ENCODE measurements at places on chromosomes 12 and 14.

- DNase-seq = peak; percentile 7
These were observed 98.5 kb upstream of the RASSF8 start for GRCh38 chr12:25859976-25860375.

GRCh38 chr12:11727133-11727664 is 77.7 kb downstream of the ETV6 start:
- no peak for DNase-seq

- no peak for DNase-seq
These were observed 4.6 kb downstream of the BTG1 start for GRCh38 chr12:92140896-92141536.

DNA sequence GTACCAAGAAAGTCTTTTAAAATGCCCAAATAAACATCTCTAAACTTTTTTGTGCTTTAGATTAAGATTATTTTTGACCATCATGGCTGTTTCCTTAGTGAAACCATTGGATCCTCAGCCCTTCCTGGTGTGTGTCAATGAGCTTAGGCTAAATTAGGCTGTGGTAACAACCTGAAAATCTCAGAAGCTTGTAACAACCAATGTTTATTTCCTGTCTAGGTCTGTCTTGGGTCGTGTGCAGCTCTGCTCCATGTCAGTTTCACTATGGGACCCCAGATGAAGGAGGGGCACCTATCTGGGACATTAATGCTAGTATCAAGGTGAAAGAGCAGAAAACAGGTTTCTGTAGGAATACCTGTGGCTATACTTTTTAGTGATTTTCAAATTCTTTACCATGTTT is 49.9 kb downstream of the KCNMB4 start:
- no peak for DNase-seq
